ENCODE measurements at places on chromosomes 7 and 10.

DNA sequence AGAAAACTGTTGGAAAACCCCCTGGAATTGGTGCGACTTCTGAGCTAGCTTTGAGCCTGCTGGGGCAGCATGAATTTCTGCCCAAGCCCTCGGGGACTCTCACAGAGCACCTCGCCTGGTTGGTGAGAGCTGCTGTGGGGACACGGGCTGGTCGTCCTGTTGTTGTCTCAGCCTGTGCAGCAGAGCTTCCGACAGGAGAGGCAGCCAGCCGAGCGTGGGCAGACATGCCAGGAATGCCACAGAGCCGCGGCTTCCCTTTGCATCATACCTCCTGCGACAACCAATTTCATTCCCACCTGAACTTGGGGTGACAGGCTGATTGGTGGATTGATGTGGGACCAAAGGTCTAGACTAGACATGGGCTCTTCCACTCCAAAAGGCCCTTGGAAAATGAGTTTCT is 60.2 kb upstream of the NRBF2 start:
- DNase-seq, result no peak

DNA sequence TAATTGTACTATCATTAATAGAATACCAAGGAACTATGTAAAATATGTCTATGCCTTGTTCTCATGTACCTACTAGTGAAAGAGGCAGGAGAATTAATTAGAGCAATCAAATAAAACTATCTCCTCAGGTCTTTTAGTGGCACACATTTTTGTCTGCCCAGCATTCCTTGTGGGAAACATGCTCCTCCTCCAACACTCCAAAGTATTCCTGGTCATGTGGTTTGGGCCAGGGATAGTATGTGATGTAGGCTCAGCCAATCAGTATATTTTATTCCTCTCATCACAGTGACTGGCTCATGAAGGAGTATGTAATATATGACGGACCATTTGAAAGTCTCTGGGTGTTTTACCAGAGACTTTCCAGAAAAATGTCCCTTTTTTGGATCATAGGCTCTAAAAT is 16.7 kb upstream of the SYPL1 start:
- DNase-seq, result no peak

- no peak for DNase-seq
Observed at GRCh38 chr10:58778966-58779365, 266.3 kb downstream of the BICC1 start.

DNA sequence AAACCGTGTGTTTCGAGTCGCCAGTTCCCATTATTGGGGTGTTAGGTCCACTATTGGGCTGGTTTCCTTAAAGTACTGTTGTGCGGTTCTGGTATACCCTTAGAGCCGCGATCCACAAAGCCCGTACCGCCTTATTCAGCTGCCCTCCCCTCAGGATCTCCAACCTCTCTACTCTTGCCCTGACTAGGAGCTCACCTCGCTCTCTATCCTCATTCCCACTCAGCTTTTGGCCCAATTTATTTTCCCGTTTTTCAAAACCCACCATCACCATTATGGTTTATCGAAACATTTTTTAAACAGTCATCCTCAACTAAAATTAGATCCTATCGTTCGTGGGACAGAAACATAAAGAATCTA is 461 bp upstream of the ETV1 start:
- DNase-seq, result no peak

GRCh38 chr7:29806208-29806994 is at the start of gene WIPF3:
Gene WIPF3, plus strand, starts transcription at chr7:29806508. Its CDS starts 28,217 bp downstream, at chr7:29834725.
- no peak for DNase-seq

GRCh38 chr10:90862908-90863514 is 5.2 kb upstream of the HTR7 start:
- no peak for DNase-seq

DNA sequence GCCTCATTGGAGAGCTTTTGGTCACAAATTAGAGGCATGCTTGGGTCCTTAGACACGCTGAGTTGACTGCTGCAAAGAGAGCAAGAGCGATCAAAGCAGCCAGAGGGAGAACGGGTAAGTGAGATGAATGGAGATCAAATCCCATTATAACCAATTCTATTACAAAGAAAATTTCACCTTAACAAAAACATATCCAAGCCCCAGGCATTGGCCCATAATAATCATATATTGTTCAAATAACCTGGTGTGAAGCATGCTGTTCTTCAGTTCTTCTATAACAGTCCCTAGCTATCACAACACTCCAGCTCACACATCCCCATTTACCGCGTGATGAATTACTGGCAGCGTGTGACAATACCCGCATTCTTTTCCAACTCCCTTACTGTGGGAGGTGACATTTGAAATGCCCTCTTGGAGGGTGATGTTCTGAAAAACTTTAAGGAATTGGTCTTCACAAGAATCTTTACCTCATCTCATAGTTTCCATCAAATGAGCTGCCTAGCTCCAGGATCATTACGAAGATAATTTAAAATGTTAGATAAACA is 156.1 kb upstream of the PLXNA4 start:
- no peak for DNase-seq

GRCh38 chr7:140990193-140990962 is 24.4 kb downstream of the MRPS33 start:
- DNase-seq, result no peak

- no peak for DNase-seq
Observed at GRCh38 chr10:24982319-24983112, 30.1 kb upstream of the PRTFDC1 start.

DNA sequence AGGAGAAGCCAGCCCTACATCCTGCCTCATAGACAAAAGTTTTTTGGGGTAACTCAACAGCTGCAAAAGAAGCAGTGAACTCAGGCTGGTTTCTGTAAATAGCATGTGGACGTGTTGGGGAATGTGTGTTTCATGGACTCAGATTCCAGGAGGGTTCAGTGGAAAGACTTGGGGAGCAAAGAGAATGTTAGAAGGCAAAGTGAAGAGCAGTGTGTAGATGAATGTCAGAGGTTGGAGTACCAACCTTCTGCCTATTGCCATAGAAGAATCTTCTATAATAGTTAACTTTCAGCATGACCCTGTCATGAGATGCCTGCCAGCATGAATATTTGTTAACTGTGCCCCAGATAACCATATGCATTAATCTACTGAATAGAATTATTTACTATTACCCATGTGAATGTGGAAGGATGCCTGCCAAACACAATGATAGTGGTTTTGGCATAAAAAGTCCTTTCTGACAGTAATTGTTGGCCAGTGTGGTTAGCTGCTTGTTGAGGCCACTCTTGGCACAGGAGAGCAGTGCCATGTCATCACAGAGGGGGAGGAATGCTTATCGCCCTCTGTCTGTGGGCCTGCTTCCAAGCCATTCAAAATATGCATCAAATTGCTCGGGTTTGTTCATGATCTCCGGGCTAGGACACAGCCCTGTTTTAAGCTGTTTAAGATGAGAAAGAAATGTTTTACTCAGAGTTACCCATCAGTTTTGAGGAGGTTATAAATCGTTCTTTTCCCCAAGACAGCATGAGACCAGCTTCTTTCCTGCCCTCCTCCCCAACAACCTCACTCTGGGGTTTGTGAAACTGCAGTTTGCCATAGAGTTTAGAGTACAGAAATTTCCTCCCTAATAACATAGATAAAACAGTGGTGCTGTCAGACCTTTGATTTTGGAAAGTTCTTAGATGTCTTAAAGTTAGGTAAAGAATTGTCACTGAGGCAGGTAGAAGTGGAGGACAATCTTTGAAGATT is 165.3 kb downstream of the WNT2 start:
- no peak for DNase-seq

DNA sequence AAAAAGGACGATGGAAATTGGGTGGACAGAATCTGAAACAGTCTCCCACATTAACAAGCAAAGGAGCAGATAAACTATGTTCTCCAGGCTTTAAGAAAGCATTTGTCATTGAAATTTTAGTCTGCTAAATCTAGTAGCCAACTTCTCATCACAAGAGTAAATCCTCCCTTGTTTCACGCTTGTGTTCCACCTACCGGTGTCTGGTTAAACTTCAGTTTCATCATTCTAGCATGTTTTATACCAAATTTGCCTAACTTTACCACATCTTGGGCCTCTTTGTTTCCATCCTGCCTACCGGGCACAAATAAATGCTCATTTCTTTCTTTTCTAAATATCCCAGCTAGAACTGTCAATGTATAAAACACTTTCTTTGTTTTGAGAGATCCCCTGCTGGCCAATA is 5.8 kb downstream of the LIPA start:
- no peak for DNase-seq

- no peak for DNase-seq
Observed at GRCh38 chr7:114548081-114548980, 133.7 kb downstream of the FOXP2 start.

DNA sequence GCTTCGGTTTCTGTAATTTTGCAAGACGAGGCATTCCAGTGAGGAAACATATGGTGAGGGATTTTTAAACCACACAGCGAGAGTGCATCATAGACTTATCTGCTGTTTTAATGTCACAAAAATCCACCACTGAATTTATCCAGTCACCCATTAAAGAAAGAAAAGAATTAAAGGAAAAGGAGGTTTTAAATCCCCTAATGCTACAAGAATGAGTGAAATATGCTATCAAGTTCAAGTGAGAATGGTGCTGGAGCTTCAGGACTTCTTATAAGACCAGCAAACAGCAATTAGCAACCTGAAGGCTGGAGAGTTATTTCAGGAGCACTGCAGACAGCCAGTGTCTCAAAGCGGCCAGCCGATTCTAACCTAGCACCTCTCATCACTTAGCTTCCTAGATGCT is 439.1 kb upstream of the MGMT start:
- no peak for DNase-seq

- no peak for DNase-seq
Observed at GRCh38 chr10:102814453-102814871, 22.8 kb downstream of the CYP17A1 start.

DNA sequence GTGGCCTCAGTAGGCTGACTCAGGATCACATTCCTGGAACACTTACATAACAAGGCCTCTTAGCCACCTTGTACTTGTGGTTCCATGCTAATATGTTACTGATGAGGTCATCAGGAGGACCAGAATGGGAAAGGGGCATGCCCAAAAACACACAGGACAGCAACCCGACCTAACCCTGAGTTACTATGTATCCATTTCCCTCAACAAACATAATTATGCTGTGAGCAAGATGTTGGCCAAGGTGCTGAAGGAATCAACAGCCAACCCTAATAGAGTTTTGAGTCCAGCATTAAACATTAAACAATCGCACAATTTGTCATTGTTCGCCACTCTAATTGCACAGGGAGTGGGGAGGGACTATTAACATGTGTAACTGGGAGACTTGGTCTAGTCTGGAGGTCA is 129.4 kb downstream of the PLPP4 start:
- DNase-seq, result no peak

GRCh38 chr7:106216517-106216922 is 68.3 kb downstream of the NAMPT start:
- DNase-seq, result no peak

DNA sequence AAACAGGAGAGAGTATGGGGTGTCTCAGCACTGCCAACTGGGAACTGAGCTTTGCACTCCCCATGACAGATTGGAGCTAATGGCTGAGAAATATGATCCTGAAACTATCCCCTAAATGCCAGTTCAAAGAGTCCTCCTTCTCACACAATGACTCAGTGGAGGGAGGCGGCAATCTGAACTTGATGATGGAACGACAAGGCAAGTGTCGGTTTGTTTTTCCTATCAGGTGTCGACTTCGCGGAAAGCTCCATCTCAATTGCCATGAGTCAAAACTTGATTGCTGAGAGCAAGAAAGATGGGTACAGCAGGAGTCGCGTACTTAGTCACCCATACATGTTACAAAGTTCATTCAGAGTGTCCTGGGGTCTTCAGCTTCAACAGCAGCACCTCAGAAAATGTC is 52.5 kb downstream of the NPY start:
- no peak for DNase-seq

- DNase-seq, result peak; percentile 15
Observed at GRCh38 chr7:139618482-139619366, 95.2 kb downstream of the CLEC2L start.

- no peak for DNase-seq
Observed at GRCh38 chr7:148142660-148143248, 447.8 kb upstream of the C7orf33 start.
